Breast epithelium (tissue), 4 donors: ENCODE measurements at places on chromosomes 7 and 10. TPM values are rescaled to one million over a fixed set of nuclear protein-coding genes. Genes with fewer than 3 reads are reported as not detected.

GRCh38 chr10:91519899-91520514 is 109.9 kb downstream of the HECTD2 start:
- H3K27me3 ChIP-seq, result no peaks in the 10 kb centered on the region
- no peak for DNase-seq
- H3K4me3 ChIP-seq, result no peak overlapping the region
- no peak overlapping the region for H3K27ac ChIP-seq
- H3K36me3 ChIP-seq, result peaks cover 6% of the 10 kb centered on the region

DNA sequence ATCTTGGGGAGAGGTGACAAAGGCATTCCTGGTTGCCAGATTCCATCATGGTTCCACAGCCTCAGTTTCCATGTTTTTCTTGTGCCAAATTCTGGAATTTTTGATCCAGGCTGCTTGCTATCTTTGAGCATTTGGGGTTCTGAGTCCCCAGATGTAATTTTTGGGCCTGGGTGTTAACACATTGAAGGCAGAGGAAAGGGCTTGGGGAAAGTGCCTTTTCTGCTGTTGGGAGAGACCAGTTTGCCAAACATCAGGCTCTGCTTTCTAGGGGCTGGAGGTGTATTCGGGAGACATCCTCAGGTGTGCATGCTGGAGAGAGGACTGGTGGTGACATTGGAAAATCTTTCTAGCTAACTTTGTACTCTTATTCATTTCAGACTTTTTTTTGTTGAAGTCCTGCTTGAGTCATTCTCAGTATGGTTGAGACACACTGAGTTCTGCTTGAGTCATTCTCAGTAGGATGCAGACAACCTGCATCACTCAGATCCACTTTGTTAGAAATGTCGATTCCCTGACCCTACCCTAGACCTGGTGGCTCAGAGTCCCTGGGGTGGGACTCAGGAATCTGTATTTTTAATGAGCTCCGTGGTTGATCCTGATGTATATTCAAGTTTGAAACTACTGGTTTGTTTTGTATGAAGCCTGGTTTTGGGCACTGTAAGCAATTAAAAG is 101.0 kb downstream of the LRMDA start:
- no peaks in the 10 kb centered on the region for H3K4me1 ChIP-seq
- H3K27ac ChIP-seq, result no peak overlapping the region
- H3K27me3 ChIP-seq, result no peaks in the 10 kb centered on the region
- no peak for DNase-seq
- H3K4me3 ChIP-seq, result no peak overlapping the region
- no peaks in the 10 kb centered on the region for H3K36me3 ChIP-seq

- no peaks in the 10 kb centered on the region for H3K27me3 ChIP-seq
- H3K36me3 ChIP-seq, result no peaks in the 10 kb centered on the region
- H3K27ac ChIP-seq, result no peak overlapping the region
- no peak for DNase-seq
Measured at GRCh38 chr7:104286839-104287238, 41.6 kb upstream of the LHFPL3 start.

GRCh38 chr10:5288359-5288758 is 76.4 kb upstream of the UCN3 start:
- no peak for DNase-seq
- H3K4me3 ChIP-seq, result no peak overlapping the region
- no peaks in the 10 kb centered on the region for H3K27me3 ChIP-seq
- no peak overlapping the region for H3K27ac ChIP-seq
- H3K36me3 ChIP-seq, result no peaks in the 10 kb centered on the region

DNA sequence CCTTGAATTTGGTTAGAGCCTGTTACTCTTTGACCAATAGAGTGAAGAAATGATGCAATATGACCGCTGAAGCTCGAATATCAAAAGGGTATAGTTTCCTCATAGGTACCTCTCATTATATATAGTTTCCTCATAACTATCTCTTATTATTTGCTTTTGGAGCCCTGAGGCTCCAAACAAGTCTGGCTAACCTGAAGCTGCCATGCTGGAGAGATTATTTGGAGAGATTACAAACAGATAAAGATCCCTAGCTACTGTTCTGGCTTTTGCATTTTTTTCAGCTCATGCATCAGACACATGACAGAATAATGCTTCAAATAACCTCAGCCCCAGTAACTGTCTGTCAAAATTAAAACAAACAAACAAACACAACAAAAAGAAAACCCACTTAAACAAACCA is 65.4 kb upstream of the CHRM2 start:
- H3K4me3 ChIP-seq, result no peak overlapping the region
- no peaks in the 10 kb centered on the region for H3K4me1 ChIP-seq
- H3K27ac ChIP-seq, result no peak overlapping the region

DNA sequence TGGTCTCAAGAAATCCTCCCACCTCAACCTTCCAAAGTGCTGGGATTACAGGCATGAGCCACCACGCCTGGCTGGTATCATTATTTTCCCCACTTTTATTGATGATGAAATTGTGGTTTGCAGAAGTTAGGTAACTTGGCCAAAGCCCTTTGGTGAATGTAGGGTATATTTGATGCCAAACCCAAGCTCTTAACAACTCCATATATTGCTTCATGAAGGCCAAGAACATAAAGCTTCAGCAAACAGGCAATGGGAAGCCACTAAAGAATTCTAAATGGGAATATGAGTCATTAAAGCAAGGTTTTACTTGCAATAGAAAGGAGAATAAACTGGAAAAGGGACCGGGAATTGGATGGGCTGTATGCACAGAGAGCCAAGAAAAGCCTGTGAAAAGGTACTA is 142.7 kb downstream of the KMT2E start:
- H3K27me3 ChIP-seq, result no peaks in the 10 kb centered on the region
- no peak overlapping the region for H3K27ac ChIP-seq
- no peak for DNase-seq
- H3K36me3 ChIP-seq, result no peaks in the 10 kb centered on the region
- H3K4me3 ChIP-seq, result no peak overlapping the region

The RAB19 gene
- 2.3 TPM for total RNA-seq

The C10orf90 gene
- 0.16 TPM for total RNA-seq
